ENCODE measurements at places on chromosomes 4 and X.

DNA sequence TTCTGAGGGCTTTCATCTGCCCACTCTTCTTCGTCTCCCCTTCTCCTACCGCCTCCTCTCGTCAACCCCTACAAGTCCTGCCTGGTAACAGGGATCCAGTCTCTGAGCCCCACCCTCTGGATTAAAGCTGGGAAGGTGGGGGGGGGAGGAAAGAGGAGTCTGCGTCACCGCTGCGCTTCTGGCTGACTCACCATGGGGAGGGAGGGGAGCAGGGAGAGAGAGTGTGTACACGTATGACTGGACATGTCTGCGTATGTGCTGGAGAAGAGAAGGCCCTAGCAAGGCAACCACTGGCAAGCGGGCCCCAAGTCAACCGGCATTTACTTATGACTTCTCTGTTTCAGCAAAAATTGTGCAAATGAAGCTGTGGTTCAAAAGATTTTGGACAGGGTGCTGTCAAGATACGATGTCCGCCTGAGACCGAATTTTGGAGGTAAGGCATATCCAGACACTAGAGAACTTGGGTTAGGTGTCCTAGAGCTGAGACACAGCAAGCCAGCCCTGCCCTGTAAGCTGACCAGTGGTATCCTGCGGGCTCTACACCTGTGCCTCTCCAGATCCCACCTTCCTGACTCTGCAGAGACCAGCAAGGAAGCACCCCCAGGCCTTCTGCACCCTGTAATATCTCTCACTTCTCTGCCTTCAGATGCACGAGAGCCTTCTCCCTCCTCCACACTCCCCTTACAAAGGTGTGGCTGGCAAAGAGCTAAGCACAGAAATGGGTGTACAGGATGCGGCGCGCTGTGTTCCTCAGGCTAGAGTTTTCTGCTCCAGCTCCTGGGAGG is 2.5 kb downstream of the GABRQ start:
- DNase-seq = no peak

DNA sequence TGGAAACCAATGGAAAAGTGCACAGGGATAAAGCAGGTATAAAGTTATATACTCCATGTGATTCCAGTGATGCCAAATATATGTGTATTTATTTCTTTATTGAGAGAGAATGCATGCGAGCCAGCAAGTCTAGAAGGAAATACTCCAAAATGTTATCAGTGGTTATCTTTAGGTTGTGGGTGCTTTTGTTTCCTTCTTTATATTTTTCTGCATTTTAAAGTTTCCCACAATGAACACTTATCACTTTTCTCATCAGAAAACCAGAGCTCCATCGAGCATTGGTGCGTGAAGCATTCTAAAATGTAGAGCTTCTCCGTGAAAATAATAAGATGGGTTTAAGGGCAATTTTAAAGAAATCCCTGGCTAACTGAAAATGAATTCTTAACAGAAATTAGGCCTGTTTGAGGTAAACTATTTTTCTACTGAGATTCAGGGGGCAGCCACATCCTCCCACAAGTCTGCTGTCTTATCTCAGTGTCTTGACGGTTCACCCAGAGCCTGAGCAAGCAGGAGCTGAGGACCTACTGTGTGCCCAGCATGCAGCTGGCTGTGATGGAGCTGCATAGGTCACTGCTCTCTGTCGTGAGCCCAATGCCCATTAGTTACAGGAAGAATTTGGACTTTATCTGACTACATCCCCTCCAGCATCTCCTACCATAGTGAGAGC is 18.7 kb upstream of the CD40LG start:
- DNase-seq = no peak

DNA sequence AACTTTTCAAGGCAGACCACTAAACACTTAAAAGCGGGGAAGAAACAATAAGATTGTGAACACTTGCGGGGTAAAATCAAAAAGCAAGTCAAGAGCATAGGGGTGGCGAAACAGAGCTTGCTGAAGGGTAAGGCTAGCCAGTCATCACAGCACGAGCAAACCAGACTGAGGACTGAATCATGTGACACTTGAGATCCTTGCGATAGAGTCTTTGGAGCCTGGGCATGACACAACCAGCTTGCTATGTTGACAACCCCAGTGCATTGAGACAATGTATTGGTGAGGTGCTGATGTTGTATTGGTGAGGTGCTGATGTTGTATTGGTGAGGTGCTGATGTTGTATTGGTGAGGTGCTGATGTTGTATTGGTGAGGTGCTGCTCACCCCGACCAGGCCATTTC is 72.3 kb downstream of the SLIT2 start:
- DNase-seq = no peak

DNA sequence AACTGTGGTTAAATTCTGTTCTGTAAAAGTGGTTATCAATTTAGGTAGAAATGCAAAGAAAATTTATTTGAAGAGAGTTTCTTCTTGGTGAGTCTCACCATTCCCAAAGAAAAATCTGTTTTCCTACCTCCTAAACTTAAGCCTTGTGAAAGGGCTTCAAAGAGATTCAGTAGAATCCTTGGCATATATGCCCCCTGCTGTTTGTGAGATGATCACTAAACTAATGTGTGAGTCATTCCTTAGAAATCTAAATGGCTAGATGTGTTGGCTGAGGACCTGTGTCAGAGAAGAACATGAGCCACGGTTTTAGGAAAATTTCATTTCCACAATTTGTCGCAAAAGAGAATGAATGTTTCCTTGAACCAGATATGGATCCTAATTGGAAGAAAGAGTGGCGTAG is 260.9 kb downstream of the SLC7A11 start:
- no peak for DNase-seq

- no peak for DNase-seq
These were observed 90.7 kb downstream of the CNOT6L start for GRCh38 chr4:77728420-77728819.

DNA sequence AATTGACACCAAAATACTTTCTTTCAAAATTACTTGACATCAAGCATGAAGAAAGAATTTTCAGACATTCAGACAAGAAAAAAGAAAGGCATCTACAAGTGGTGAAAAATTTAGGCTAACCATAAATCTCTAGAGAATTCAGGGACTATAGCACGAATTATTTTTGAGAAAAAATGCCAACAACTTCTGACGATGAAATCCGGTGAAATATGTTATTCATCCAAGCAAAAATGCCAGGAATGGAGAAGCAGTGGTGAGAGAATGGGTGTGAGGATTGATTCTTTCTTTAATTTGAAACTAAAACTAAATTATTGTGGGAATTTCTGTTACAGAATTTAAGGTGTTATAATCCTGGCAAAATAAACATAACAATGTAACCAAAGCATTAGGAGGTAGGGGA is 69.4 kb upstream of the SORBS2 start:
- no peak for DNase-seq

- DNase-seq = no peak
These were observed 250.5 kb upstream of the GPRIN3 start for GRCh38 chr4:89558147-89558546.

DNA sequence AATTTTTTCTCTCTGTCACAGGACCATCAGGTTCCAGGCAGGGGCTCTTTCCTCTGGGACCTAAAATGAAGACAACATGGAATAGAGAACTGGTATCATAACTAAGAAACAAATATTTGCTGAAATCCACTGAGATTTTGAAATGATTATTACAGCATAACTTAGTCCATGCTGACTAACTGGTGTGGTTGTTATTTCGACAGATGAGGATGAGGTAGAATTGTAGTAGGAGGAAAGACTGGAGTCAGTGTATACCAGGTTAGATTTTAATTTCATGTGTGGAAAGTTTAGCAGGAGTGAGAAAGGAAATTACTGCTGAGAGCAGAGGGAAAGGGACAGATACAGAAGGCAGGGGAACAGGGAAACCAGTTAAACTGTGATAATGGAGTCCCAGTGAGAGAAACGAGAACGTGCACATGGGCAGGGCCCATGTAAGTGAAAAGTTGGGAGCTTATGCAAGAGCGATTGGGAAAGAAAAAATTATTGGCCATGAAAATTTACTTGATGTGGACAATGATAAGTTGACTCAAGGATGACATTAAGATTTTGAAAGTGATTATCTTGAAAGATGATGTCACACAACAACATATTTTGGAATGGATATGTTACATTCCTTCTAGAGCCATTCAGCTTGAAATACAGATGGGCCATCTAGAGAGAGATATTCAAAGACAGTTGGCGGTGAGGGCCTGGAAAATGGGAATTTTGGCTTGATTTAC is 98.7 kb upstream of the DDIT4L start:
- no peak for DNase-seq

Measured in iPS DF 19.7 (cell line).